Ureter (tissue), 1 donor: ENCODE measurements at places on chromosomes 5 and 9. TPM values are rescaled to one million over a fixed set of nuclear protein-coding genes. Genes with fewer than 3 reads are reported as not detected.
A peak's percentile ranks its signal among the peaks of the same experiment; 100 is the strongest.

DNA sequence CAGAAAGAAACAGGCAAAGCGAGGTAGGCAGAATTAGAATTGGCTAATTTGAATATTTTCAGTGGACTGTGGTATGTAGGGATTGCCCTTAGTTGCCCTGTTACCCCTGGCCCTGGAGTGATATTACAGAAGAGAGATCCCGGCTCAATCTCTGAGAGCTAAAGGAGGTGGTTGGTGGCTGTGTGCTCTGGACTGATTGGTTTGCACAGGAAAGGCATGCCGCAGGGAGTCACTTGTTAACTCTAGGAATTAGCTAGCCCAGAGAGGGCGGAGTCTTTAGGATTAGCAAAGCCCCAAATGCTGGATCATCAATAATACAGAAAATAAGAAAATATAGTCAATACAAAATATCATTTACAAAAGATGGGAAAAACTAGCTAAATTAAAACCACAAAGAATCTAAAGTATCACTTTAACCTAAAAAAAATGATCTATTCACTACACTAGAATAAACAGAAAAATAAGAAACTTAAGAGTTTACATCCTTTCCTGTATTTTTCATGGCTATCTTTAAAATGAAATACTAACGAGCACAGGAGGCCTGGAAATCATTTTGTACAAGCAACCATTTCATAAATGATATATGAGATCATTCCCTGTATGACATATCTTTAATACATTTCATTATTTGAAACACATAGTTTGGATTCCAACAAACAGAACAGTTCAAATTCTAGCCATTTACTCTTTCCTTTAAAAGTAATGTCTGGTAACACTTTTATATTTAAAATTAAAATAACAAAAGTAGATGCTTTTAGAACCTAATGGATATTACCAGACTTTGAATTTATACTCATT is 71.1 kb downstream of the GNAQ start:
- DNase-seq, result no peak

DNA sequence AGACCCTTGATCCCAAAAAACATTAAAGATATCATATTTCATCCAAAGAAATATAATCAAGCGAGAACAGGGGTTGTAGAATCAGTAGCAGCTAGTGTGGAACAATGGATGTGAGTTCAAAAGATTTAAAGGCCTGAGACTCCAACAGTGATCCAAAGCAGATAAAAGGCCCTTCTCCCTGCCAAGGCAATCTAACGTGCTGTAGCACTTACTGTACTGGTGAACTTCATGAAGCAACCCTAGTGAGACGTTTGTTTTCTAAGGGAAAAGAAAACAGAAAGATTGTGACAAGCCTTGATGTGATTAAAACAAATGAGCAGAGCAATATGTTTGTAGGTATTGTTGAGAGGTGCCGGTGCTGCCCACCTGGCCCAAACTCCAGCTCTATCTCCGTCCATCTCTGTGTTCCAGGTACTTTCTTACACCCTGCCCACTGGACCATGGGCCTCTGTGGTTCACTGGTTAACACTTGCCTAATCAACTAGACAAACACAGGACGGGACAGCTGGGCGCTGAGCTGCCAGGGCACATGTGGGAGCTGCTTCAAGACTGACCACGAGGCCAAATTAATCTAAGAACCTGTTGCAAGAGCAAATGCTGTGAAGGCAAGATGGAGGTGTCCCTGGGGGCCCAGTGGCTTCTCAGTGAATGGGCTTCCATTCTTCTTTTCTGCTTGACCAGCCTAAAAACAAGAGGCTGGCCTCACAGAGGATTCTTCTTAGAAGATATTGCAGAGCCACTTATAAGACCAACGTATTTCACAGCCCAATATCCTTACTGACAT is 265.5 kb downstream of the CWC27 start:
- no peak for DNase-seq

- DNase-seq, result no peak
Observed at GRCh38 chr5:150042459-150042858, 41.9 kb downstream of the HMGXB3 start.

The FCN2 gene
- total RNA-seq, result 0.49 TPM

The LAMC3 gene
- 50.6 TPM for total RNA-seq

- DNase-seq, result no peak
Observed at GRCh38 chr9:134165357-134166315, 1.3 kb upstream of the RNU6ATAC start.

The FAM221B gene
- total RNA-seq, result 0.26 TPM

- no peak for DNase-seq
Observed at GRCh38 chr5:173201636-173202265, 33.3 kb downstream of the NKX2-5 start.

The PLAC8L1 gene
- 1.1 TPM for total RNA-seq

DNA sequence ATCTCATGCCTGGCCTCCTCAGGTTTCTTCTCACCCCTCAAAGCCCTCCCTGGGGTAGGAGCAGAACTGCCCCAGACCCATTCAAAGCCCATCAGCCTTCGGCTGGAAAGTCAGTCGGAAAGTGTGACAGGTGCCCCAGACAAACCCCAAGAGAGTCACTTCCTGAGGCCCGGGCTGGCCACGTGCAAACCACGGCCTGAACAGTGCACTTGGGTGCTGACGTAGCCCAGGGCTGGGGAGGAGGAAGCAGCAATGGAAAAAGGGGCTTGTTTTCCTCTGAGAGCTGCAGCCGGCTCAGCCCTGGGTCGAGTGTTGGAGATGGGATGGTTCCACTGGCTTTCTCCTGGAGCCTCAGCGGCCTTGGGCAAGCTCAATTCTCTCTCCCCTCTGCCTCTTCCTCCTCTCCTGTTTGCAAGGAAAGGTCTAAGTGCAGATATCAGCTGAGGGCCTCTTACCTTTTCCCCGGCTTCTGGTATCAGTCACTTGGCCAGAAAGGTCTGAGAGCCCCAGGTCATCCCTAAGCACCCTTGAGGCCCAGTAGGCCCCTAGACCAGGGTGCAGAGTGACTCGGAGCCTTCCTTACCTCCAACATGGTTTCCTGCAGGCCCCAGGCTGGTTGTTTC is 5.9 kb upstream of the EGR1 start:
- no peak for DNase-seq

DNA sequence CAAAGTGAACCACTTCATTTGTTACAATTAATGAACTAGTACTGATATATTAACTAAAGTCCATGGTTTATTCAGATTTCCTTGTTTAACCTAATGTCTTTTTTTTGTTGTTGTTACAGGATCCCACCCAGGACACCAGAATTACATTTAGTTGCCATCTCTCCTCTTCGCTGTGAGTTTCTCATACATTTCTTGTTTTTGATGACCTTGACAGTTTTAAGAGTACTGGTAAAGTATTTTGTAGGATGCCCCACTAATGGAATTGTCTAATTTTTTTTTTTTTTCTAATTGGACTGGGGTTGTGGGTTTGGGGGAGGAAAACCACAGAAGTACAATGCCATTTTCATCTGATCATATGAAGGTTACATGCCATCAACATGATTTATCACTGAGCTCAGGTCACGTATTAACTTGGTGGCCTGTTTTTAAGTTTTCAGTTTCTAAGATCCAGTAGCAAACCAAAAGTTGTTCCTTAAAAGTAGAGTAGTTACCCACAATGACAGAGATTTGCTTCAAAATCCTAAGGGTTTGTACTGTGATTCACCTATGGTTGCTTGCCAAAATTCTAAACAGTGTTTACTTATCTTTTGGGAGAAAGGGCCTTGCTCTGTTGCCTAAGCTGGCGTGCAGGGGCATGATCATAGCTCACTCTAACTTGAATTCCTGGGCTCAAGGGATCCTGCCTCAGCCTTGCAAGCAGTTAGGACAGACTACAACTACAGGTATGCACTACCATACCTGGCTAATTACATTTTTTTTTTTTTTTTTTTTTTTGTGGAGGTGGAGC is 4.5 kb upstream of the OTULIN start:
- DNase-seq, result peak; percentile 69

The PCDHGB4 gene
- 8.0 TPM for total RNA-seq

- DNase-seq, result no peak
Observed at GRCh38 chr9:69174616-69175463, 763 bp downstream of the TJP2 start.

DNA sequence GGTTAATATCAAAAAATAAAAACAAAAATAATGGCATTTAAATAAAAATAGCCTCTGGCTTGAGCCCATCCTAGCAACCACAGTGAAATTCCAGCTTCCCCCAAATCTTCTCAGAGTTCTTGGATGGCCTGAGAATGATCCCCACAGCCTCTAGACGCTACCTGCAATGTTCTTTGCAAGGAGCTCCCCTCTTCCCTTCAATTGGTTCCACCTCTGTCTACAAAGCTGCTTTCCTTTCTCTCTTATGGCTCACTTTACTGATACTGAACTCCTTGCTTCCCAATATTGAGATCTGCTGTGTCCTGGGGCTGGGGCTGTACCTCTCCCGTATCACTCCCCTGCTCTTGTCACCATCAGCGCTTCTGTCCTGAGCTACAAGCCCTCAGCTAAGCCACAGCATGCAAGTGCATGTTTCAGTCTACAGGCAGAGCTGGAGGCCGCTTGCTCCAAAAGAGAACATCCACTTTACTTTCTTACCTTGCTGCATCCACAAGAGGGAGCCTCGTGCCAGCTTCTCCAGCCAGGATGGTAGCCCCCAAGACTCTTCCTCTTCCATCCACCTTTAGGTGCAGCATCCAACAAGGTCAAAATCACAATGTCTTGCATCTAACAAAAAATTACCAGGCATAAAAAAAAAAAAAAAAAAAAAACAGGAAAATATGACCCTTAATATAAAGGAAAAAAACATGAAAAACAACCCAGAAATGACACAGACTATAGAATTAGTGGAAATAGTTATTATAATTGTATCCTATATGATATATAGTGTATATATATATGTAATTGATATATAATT is 57.4 kb upstream of the PRSS3 start:
- no peak for DNase-seq

DNA sequence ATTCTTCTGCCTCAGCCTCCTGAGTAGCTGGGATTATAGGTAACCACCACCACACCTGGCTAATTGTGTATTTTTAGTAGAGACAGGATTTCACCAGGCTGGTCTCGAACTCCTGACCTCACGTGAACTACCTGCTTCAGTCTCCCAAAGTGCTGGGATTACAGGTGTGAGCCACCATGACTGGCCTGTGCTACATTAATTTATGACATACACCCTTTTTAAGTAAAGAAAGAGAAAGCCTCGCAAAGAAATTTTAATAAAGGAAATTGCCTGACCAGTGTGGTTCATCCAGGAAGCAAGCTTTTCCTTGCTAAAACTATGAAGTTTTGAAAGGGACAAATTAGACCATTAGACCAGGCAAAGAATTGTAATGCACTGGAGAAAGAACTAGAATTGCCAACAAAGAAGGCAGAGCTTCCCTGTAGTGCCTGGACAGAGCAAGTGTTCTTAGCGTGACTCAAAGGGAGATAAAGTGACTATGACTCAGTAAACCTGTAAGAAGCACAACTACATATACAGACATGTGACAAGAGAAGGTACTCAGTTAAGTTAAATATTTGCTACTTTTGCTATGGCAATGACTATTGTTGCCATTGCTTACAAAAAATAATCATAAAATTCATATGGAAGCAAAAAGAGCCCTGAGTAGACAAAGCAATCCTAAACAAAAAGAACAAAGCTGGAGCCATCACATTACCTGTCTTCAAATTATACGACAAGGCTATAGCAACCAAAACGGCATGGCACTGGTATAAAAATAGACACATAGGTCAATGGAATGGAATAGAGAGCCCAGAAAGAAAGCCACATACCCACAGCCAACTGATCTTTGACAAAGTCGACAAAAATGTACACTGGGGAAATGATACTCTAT is 54.6 kb downstream of the FYB1 start:
- DNase-seq, result no peak

The PCDHA12 gene
- 0.89 TPM for total RNA-seq

DNA sequence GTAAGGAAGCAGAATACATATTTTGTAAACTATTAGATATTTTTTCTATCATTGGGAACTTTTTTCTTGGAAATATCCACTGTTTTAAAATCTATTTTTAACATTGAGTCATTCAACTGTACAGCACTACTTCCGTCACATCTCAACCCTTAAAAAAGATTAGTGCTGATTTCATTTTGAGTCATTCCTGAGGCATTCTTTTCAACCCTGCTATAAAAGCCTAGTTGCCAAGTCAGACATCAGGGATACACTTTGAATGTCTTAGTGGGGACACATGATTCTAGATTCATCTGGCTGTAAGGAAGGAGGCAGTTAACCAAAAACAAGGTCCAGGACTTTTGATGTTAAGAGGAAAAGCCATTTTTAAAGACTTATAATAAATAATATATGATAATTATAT is 160.9 kb downstream of the GIN1 start:
- DNase-seq, result no peak

The UBAC1 gene
- 34.2 TPM for total RNA-seq

The SLC34A1 gene
- total RNA-seq, result not detected

GRCh38 chr5:134659456-134659855 is 10.9 kb downstream of the SEC24A start:
- DNase-seq, result no peak

- DNase-seq, result no peak
Observed at GRCh38 chr5:57817001-57817453, 334.4 kb upstream of the ACTBL2 start.

GRCh38 chr9:127534931-127535330 is 77.1 kb upstream of the STXBP1 start:
- no peak for DNase-seq

DNA sequence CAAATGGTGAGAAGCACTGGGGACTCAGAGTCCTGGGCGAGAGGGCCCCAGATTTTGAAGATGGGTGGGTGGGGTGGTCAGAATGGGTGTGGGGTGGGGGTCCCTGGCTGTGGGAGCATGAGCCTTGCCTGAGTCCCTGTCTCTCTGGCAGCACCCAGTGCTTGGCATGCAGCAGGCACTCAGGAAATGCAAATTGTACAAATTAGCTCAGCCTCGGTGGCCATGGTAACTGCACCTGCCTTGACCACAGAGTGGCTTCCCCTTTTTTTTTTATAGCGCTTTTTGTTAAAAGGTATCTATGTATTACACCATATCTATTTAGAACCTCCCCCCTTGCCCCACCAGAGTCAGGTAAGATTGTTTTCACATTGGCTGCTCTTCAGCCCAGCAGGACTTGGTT is 19.2 kb upstream of the PITX1 start:
- no peak for DNase-seq

The ZMAT2 gene
- total RNA-seq, result 58.5 TPM

The GLDC gene
- 117 TPM for total RNA-seq

- peak; percentile 58 for DNase-seq
Observed at GRCh38 chr9:136050701-136051452, 44.2 kb downstream of the NACC2 start.

DNA sequence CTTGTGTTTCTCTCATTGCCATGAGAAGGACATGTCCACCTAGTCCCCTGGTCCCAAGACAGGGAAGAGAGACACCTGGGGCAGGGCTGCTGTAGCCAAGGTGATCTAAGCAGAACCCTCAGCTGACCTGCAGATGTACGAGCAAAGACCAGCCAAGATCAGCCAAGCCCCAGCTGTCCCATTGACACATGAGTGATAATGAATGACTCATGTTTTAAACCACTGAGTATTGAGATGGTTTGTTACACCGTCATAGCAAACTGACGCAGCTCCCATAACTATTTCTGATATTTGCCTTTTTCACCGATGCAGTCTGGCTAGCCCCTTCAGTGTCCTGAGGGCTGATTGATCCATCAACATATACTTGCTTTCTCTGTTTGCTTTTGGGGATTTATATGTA is 6.7 kb downstream of the OR1K1 start:
- no peak for DNase-seq

The SPAG8 gene
- total RNA-seq, result 6.4 TPM

The OR1J2 gene
- total RNA-seq, result 0.42 TPM

GRCh38 chr5:34062419-34062818 is 19.4 kb upstream of the C1QTNF3 start:
- no peak for DNase-seq

GRCh38 chr5:83447533-83447932 is 24.0 kb upstream of the VCAN start:
- no peak for DNase-seq

The SLC22A4 gene
- total RNA-seq, result 3.1 TPM
